AG09319 (cell line): ENCODE measurements at places on chromosomes 4 and X.

- no peak for DNase-seq
Measured at GRCh38 chr4:97841512-97841911, 301.8 kb downstream of the STPG2 start.

GRCh38 chr4:184644553-184645307 is 4.5 kb downstream of the CASP3 start:
- DNase-seq, result no peak

DNA sequence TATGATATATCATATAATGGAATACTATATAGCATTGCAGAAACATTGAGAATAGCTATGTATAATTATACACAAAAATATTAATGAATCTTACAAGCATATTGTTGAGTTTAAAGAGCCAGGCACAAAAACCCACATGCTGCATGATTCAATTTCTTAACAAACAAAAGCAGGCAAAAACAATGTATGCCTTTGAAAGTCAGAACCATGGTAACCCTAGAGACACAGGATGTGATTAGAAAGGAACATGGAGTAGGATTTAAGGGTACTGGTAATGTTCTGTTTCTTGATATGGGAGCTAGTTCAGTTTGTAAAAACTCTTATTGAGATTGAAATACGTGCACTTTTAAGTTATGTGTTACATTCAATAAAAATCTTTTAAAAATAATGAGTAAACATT is 21.5 kb downstream of the CXCL8 start:
- DNase-seq, result no peak

DNA sequence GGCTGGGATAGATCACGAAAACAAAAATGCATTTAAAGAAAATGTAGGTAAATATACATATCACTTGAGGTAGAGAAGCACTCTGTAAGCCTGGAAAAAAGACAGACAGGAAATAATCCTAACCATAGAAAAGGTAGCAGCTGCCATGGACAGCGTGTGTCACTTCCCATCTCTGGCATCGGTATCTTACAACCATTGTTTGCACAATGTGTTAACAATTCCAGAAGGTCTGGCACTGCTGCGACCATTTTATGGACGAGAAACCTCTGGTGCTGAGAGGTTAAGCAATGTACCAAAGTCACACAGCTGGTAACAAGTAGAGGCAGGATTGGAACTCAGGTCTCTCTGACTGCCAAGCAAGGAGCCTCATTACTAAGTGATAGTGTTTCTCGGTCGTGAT is 1.7 kb upstream of the MTNR1A start:
- no peak for DNase-seq

DNA sequence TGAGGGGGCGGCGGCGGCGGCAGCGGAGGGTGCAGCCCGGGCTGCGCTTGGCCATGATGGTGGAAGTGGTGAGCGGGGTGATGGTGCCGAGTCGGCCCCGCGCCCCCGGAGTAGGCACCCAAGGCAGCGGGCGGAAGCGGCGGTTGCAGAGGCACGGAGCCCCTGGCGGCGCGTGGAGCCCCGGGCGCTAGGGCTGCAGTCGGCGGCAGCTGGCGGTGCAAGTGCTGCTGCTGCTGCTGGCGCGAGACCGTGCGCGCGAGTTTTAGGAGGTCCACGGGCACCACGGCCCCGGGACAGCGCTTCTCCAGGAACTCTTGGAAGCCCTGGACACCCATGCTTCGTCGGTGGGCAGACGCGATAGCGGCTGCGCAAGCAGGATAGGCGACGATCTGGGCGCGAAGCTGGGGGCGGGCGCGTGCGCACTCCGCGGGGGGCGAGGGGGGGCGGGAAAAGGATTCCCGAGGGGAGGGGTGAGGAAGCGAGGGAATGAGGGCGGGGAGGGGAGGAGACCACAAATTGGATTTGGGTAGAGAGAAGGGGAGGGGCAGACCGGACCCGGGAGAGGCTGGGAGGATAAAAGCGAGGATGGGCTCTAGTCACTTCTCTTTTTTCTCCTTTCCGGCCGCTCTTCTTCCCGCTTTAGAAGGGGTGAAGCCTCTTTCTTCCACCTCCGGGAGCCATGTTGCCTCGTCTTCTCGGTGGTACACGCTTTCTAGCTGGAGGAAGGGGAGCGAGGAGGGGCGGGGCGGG is at the start of gene FAM120C:
FAM120C (minus strand) TSS at position 391 of the 750 bp plus-strand sequence; CDS start at position 335, 56 bp downstream.
- peak; percentile 47 for DNase-seq

- peak; percentile 7 for DNase-seq
Measured at GRCh38 chrX:136954930-136955329, 74.4 kb upstream of the RBMX start.

GRCh38 chr4:53490965-53491622 is 100.2 kb downstream of the LNX1 start:
- DNase-seq, result peak; percentile 95

- DNase-seq, result no peak
Measured at GRCh38 chr4:87100168-87100567, 120.2 kb downstream of the KLHL8 start.

GRCh38 chr4:33037464-33037863 is 2317.3 kb downstream of the PCDH7 start:
- no peak for DNase-seq

DNA sequence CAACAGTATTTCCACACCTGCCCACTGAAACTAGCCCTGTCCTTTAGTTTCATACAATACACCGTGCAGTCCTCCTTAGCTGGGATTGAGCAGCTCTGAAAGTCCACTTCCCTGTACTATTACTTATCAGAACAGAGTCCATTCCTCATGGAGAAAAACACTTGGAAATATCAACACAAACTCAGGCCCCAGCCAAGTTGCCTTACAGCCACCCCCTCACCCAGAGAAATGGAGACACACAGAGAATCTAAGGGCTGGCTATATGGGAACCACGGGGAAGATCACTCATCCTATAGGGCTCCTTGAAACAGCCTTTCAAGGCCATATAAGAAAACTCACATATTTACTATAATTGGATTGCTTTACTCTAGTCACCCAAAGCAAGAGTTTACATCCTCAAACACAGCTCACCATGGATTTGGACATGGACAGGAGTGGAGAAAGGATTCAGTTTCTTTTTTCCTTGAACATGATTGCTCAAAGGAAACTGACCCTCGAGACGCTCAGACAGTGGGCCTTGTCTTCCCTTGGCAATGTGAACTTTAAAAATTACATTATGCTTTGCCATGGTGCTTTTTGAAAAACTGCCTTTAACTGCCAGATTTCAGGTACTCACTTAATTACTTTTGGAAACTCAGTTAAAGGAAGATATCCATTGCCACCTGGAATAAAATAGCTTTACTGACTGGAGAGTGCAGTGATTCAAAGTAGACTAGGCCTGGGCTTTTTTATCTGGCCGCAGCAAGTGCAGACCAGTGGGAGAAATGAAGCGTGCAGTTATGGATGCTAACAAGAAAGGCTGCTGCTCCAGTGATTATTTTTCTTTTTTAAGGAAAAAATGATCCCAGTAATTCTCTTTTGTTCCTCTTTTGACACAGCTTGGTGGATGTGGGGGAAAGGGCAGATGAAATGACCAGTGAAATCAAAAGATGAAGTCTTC is 1.6 kb downstream of the SCARB2 start:
- no peak for DNase-seq

GRCh38 chr4:73734530-73735001 is 5.8 kb upstream of the CXCL8 start:
- DNase-seq, result no peak

DNA sequence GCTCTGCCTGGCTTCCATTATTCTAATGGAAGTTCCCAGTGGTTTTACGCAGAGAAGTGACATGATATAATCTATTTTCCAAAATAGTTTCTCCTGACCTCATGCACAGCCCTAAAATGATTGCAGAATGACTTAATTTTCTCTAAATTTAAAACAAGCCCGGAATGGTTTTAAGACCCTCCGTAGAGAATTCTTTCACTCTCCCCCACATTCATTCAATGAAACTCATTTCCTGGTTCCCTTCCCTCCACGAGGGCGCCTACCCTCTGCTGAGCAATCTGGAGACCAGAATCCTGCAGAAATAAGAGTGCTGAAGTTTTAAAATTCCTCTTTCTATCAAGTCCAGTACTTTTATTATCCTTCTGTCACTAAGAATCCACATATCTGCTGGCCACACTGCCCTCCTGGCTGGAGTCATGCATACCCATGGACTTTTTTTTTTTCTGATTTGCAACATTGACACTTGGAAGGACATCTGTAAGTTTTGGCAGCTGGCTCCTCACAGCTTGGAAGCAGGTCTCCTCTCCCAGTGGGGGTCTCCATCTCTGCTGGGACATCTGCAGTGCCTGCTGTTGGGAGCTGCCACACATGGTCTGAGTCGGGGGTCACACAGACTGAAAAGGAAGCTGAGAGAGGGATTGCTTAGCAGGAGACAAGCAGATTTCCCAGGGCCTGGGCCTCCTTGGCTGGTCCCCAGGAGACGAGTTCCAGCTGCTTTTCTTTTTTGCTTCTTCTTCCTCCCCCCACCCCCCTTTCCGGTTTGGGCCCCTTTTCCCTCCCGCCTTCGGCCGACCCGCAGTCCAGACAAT is 86.1 kb downstream of the SOWAHB start:
- no peak for DNase-seq

DNA sequence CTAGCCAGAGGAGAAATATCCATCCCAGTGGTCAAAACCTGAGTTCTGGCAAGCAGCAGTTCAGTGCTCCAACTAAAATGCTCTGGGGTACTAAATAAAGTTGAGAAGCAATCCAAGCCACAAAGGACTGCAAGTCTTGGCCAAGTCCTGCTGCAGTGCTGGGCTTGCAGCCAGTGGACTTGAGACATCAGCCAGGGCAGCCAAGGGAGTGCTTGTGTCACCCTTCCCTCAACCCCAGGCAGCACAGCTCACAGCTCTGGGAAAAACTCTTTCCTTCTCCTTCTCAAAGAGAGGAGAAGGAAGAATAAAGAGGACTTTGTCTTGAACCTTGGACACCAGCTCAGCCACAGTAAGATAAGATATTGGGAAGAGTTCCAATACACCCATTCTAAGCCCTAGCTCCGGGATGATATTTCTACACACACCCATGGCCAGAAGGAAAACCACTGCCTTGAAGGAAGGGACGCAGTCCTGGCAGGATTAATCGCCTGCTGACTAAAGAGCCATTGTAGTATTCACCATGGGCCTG is 99.8 kb downstream of the PTCHD1 start:
- DNase-seq, result peak; percentile 7

- DNase-seq, result no peak
Measured at GRCh38 chrX:137600769-137601168, 34.8 kb downstream of the ZIC3 start.

GRCh38 chr4:11097725-11098124 is 331.0 kb downstream of the HS3ST1 start:
- DNase-seq, result no peak

GRCh38 chrX:119423631-119424030 is 24.5 kb downstream of the SLC25A43 start:
- no peak for DNase-seq

DNA sequence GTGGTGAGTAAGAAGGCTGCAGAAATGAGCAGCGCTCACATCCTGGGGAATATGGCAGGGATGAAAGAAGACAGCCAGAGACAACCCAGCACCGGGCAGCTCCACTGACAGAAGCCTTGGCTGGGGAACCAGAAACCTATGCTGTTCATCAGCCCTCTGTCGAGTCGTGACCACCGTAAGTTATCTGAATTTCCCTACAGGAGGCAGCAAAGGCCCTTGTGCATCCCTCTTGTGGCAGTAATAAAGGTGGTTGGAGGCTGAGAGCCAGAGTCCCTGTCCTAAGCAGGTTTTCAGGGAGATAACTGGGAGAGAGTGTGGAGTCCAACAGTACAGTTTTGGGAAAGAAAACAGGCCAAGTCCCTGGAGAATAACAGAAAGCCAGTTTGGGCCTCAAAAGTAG is 194.0 kb upstream of the BOD1L1 start:
- no peak for DNase-seq

DNA sequence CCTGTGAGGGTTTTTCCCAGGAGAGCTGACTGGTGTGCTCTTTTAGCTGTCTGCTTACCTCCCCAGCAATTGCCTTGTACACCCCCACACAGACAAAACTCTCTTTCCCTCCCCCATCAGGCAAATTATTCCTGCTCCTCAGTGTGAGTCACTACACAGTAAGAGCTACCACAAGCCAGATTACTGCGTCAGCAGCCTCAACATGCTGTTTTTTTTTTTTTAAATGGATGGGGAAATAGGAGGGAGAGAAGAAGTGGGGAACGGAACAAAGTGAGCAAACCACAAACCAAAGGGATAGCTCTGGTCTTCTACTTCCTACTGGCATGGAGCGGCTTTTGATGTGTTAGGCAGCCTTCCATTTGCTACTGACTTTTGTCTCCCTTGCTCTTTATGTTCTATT is 107.5 kb upstream of the ACSL4 start:
- peak; percentile 69 for DNase-seq

- DNase-seq, result no peak
Measured at GRCh38 chr4:76732246-76732645, 165.7 kb downstream of the SOWAHB start.

- no peak for DNase-seq
Measured at GRCh38 chr4:53477636-53478035, 100.2 kb downstream of the FIP1L1 start.

GRCh38 chr4:138259271-138259670 is 17.1 kb upstream of the SLC7A11 start:
- DNase-seq, result no peak

- DNase-seq, result no peak
Measured at GRCh38 chr4:26204249-26204825, 116.5 kb upstream of the RBPJ start.

- DNase-seq, result no peak
Measured at GRCh38 chrX:13694983-13695382, 6.1 kb downstream of the RAB9A start.

GRCh38 chr4:3530663-3531254 is 1.5 kb downstream of the LRPAP1 start:
- DNase-seq, result no peak

DNA sequence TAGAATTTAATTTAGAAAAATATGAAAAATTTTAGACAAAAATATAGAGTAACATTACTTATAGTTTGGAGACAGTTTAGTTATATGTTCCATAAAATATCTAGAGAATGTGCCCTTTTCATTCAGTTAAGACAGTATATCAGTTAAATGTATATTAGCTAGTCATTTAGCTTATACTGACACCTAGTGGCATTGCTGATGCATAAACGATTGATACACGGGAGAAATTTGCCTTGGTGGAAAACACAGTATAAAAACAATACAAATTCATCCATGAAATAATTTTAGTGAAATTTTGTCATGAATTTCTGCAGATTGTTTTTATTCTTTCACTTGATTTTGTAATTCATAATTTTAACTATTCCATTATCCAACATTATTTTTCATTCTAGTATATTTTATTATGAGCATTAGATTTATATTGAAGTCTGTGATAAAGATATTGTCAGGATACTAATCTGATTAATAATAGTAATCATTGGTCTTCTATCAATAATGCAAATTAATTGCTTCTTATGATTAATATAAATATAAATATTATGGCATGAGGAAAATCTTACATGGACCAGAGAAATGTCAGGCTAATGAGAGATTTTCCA is 219.0 kb downstream of the TLL1 start:
- peak; percentile 5 for DNase-seq

DNA sequence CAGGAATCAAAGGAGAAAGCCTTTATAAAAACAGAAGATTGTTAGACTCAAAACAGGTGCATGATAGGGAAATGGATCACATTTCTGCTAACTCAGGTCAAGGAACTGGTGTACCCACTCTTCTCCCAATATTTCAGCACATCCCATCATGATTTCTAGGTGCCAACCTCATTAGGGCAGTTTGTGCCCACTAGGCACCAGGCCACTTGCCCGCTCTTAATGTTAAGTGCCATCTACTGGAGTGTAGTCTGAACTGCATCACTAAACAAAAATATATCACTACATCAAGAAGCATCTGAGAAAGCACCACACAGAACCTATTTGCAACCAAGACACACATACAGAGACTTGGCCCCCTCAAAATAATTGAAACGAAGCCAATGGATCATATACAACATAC is 140.4 kb upstream of the GRID2 start:
- DNase-seq, result no peak

GRCh38 chr4:21507439-21507838 is 441.1 kb downstream of the KCNIP4 start:
- no peak for DNase-seq
